Renal pelvis (tissue), 12 donors: ENCODE measurements at places on chromosomes 2 and 18. TPM values are rescaled to one million over a fixed set of nuclear protein-coding genes. Genes with fewer than 3 reads are reported as not detected.

- DNase-seq, result no peak
These were observed 20.5 kb downstream of the THAP4 start for GRCh38 chr2:241616168-241617125.

GRCh38 chr18:5302606-5303005 lies 7.1 kb upstream of the ZBTB14 start:
- no peak for DNase-seq

- no peak for DNase-seq
These were observed 8.3 kb downstream of the CAPG start for GRCh38 chr2:85401844-85402243.

- no peak for DNase-seq
These were observed 23.7 kb upstream of the IMPA2 start for GRCh38 chr18:11957636-11958035.

GRCh38 chr2:45822272-45822630 lies 170.8 kb downstream of the PRKCE start:
- DNase-seq, result no peak

DNA sequence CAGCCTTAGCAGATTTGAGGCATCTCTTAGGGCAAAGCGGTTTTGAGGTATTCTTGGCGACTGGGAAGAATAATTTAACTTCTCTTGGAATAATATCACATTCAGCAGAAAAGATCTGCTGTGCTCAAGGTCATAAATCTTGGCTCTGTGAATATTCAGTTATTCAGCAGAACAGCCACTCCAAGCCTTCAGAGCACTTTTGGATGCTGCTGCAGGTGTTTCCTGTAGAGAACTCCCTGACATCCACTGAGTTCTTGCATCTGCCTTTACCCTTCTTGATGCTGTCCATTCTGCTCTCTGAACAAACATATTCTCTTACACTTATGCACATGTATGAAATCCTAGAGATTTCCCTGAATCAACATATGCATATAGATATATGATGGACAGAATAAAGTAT lies 390.3 kb downstream of the NRXN1 start:
- no peak for DNase-seq

GRCh38 chr2:170930991-170931266 lies 1.9 kb downstream of the GORASP2 start:
- DNase-seq, result no peak

GRCh38 chr2:129738799-129739198 lies 240.7 kb upstream of the RAB6C start:
- DNase-seq, result no peak

GRCh38 chr2:69767034-69767433 lies 25.1 kb downstream of the ANXA4 start:
- DNase-seq, result no peak

DNA sequence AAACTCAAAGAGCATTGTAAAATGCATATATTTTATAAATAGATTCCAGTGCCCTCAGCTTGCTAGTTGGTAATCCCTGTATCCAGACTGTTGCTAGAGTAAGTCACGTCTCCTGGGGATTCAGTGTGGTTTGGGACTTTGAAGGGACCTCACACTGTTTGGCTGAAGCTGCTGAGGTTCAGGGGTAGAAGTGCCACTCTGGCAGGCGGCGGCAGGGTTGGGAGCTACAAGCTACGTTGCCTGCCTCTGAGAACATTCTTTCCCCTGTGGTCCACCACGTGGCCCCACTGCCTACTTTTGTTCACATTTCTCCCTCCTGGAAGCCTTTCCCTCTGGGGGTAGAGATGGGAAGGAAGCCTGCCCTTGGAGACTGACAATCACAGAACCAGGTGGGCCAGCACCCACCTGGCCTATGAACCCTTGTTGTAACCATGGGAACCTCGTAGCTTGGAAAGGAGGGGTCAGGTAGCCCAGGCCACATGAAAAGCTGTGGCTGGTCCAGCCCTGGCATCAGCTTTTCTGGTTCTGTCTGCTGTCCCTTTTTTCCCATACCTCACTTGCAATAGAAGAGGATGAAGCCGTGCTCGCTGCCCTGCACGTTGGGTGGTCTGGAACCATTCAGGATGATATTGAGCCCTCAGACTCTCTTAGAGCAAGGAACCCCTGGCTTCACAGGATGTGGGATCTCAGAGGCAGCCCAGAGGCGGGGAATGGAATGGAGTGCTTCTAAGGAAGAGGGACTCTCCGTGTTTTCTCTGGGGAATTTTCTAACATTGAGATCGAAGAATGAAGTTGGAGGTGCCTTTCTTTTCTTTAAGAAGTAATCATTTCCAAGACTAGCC lies 2.9 kb downstream of the RNF144A start:
- DNase-seq, result no peak

GRCh38 chr2:197930570-197931278 lies 126.3 kb downstream of the PLCL1 start:
- no peak for DNase-seq

DNA sequence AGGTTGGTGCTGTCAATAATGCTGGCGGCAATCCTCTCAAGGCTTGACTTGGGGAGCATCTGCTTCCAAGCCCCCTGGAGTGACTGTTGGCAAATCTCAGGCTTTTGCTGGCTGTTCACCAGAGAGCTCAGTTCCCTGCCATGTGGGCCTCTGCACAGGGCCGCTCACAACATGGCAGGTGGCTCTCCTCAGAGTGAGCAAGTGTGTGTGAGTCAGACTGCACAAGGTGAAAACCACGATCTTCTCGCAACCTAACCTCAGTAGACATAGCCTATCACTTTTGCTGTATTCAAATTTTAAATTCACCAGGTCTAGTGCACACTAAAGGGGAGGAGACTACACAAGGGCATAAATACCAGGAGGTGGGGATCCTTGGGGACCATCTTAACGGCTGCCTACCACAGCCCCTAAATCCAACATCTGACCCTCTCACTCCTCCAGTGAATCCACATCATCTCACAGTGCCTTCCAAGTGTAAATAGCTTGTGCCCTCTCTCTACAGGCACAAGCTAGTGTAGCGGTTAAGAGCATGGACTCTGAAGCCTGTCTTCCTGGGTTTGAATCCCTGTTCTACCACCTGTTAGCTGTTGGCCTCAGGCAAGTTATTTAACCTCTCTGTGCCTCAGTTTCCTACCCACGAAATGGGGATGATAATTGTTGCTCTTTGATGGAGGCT lies 187.7 kb upstream of the CXCR4 start:
- no peak for DNase-seq

- DNase-seq, result no peak
These were observed 289.2 kb downstream of the ZNF521 start for GRCh38 chr18:25062720-25063119.

- DNase-seq, result no peak
These were observed 245.1 kb downstream of the NEDD4L start for GRCh38 chr18:58288921-58289797.

GRCh38 chr2:51027442-51027841 lies 4.5 kb downstream of the NRXN1 start:
- no peak for DNase-seq

DNA sequence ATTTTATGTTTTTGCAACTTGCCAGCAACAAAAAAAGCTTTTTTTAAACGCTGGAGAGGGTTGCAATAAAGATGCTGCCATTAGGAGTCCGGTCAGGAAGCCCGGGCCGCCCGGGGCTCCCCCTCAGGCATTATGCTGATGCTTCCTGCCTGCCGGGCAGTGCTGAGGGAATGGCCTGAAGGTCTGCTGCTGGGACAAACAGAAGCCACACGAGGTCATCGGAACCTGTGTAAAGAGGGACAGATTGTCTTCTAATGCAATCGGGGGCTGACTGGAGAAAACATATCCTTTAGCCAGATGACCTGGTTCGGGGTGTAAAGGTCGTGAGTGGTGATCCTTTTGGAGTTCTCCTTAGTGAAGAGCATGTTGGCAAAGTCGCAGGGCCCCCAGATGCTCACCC lies 2.3 kb downstream of the IMPA2 start:
- DNase-seq, result no peak

GRCh38 chr2:12288048-12288447 lies 428.7 kb upstream of the TRIB2 start:
- DNase-seq, result no peak

DNA sequence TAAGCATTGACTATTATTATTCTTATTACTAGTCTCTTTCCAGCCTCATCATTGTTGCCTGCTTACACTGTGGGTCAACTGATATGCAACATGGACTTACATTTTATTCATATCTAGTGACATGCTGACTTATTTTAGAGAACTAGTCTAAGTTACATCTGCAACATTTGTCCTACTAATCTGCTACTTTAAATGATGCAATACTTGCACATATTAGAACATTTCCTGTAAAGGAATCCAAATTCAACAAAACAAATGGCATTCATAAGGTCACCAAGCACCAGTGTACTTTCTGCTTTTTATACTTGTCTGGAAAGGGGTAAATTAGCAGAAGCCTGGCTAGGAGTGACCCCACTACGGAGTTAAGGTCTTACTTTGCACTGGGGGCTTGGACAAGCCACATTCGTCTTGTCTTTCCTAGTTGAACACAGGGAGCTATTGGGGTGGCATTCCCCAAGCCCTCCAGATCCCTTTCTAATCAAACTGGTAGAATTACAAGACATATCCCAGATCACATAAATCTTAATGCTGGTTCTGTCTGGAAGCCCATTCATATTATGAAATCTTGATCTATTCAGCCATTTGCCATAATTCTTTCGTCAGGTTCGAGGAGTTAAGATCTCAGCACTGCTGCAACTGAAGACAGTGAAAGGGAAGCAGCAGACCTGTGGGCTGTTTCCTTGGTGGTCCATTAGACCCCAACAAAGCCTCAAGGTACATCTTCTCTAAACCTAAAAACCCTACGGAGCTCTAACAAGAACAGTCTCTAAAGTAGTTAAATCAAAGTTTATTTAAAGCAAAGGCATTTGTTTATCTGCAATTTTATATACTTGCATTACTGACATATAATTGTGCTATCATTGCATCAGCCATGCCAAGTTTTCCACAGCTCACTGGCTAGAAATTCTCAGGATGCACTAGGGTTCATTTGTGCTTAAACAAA lies 49.9 kb upstream of the RTN4 start:
- no peak for DNase-seq

DNA sequence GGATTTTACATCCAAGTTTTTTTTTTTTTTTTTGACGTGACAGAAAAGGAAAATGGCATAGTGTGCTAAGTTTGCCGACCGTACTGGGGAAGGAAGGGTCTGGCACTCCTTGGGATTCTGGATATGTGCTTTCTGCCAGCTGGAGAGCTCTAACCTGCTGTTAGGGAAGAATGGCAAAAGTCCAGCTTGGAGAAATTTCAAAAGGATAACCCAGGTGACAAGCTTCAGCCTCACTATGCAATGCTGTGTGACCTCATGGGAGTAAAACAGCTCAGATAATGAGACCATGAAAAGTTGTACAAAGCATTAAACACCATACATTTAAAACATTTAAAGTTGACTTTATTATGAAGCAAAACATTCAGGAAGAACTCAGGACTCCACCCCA lies 10.3 kb upstream of the GPR45 start:
- no peak for DNase-seq

- no peak for DNase-seq
These were observed 117.3 kb upstream of the SERPINE2 start for GRCh38 chr2:224156436-224156835.

DNA sequence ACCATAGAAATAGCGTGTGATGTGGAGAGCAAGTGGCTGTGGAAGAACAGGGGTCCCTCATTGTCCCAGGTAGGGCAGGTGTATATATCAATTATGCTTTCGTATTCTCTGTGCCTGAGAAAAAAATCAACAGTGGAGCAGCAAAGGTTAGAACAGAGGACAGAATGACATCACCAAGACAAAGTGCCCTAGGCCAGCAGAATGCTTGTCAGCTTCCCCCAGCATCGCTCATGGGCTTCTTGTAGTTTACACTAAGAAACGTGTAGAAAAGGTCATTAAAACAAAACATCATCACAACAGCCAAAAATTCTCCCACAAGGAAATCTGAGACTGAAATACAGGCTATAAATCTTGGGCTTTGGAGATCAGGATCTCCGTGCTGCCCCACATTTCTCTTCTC lies 288.0 kb downstream of the TDRD15 start:
- no peak for DNase-seq

GRCh38 chr2:62713837-62714236 lies 8.3 kb downstream of the EHBP1 start:
- no peak for DNase-seq

DNA sequence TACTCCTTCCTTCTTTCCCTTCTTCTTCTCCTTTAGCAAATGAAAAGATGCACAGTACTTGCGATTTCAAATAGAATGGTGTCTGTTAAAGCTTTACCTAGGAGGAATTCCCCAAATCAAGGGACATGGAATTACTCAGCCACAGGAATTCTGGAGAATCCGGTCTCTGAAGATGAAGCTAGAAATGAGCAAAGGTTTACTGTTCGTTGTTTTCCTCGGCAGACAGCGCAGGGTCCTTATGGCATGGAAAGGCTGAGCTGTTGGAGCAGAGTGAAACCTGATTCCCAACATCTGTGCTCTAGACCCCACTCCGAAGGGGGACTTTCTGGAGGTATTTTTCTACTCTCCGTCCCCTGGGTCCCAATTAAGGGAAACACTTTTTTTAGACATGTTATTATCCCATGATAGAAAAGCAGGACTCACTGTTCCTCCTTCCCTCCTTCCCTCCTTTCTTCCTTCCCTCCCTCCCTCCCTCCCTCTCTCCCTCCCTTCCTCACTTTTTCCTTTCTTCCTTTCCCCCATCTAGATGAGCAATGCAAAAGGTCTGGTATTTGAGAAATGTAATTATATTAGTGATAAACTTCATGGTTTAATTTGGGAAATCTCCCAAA lies 47.1 kb downstream of the CDCA7 start:
- DNase-seq, result no peak

GRCh38 chr2:65940856-65941255 lies 494.1 kb upstream of the MEIS1 start:
- DNase-seq, result no peak

The CACNB4 gene
- 9.5 TPM for polyA plus RNA-seq
